GM12891 (cell line): ENCODE measurements at places on chromosomes 12 and 14.

- no peak for DNase-seq
Observed at GRCh38 chr12:91947459-91947858, 198.2 kb downstream of the BTG1 start.

DNA sequence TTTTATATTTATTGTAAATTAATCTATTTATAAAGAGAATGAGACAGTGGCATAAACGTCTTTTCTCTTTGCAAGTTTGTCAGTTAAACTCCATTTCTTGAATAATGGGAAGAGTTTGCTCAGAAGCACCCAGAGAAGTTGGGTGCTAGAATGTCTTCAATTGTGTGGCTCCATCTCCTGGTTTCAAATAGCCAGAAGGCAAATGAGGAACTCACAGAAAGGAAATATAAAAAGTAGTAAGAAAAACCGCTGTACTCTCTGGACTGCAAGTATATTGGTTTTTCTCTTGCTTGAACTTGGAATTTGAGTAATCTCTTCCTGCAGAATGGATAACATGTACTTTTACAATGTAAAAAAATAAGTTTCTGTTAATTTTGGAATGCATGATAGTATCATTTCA lies 217.5 kb downstream of the DPY19L2 start:
- no peak for DNase-seq

GRCh38 chr14:55749201-55749812 lies 169.3 kb downstream of the KTN1 start:
- no peak for DNase-seq

DNA sequence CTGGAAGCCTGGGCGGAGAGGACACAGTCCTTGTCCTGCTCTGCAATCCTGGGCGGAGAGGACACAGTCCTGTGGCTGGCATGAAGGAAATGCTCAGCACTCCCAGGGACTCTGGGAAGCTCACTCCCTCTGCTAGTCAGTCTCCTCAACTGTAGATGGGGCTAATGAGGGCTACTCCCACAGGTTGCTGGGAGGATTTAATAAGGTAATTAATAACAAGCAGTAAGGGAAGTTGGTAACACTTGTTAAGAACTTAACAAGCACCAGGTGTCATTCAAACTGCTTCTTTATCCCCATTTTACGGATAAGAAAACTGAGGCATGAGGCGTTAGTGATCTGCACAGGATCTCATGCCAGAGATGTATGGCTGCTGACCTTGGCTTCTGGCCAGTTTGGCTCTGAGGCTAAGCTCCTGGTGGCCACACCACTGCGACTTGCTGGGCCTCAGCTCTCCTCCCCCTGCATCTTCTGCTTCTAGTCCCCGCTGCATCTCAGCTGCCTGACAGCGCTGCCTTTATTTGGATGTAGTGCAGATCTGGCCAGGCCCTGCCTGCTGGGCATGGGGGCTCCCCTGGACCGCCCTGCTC lies 54.1 kb upstream of the BEGAIN start:
- DNase-seq, result no peak

DNA sequence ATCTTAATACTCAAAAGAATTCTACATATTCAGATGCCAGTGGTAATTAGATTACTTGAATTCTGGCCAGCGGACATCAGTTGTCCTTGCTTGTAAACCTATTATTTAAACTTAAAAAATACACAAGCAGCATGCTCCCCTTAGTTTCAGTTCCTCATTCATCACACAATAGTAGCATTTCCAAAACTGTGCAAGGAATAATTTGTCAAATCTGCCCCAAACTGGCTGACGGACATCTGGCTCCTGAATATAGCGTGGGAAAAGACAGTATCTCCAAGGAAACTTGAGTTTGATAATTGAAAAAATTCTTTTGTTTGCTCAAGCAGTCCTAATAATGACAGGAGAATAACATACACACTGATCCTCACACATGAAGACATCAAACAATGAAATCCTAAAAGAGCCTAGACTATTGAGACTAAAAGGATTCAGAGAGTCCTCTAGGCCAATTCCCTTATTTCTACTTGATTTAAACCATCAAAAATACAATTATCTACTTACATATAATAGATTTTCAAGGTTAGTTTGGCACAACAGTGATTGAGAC lies 90.4 kb downstream of the KIF21A start:
- DNase-seq, result no peak

GRCh38 chr14:100524233-100524932 lies 62.8 kb downstream of the BEGAIN start:
- DNase-seq, result no peak

GRCh38 chr14:105857826-105858675 lies 331.7 kb downstream of the TMEM121 start:
- DNase-seq, result peak; percentile 5

GRCh38 chr14:69101331-69101826 lies 51.5 kb downstream of the DCAF5 start:
- DNase-seq, result no peak

DNA sequence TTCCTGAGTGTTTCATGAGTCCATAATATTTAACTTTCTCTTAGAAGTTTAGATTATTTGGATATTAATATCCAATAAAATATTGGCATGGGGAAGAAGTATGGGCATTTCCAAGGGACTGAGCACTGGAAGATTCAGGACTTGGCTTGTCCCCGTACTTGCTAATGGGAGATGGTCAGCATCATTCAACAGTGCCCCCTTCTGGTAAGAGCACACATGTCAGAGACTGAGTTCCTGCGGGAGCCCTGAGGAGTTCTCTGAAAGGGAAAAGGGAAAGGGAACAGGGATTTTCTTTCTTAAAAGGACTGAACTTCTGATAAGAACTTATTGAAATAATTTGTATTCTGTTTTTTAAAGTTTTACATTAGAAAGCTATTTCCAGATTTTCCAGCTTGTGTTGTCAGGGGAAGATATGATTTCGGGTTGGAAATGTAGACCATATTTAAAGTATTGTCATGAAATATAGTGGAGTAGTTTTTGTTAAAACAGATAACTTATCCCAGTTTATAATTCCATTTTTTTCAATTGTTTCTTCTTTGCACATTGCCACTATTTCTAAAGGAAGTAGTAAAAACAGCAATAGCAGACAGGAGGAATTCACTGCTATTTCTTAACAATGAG lies 59.8 kb upstream of the C12orf71 start:
- DNase-seq, result peak; percentile 24

GRCh38 chr12:93336291-93336741 lies 41.4 kb upstream of the NUDT4 start:
- no peak for DNase-seq

GRCh38 chr14:93892923-93893558 lies 34.1 kb upstream of the FAM181A start:
- DNase-seq, result peak; percentile 56

- DNase-seq, result no peak
Observed at GRCh38 chr14:61527325-61528100, 167.8 kb upstream of the HIF1A start.

- DNase-seq, result no peak
Observed at GRCh38 chr14:67650694-67651093, 23.7 kb downstream of the VTI1B start.

DNA sequence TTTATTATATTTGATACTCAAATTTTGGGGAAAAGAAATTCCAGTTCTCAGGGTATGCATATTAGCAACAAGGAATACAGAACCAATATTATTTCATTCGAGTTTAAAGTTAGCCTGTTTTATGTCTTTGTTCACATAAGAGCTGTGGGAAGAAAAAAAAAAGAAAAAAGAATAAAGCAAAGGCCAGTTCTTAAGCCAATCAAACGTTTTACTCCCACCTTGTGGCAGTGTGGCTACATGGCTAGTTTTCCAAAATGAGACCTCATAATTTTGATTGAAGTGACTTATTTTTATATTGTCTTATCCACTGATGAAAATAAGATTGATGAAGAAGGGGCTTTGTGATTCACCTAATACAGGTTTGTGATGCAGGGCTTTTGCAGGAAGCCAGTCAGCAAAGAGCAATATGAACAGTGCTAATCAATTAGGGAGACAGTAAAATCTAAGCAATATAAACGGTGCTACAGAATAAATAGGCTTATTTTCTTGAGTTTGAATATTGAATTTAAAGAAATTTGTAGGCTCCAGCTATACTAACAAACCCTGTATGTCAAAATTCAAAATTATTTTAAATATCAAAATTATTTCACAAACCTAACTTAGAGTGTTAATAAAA lies 624.1 kb upstream of the FOXG1 start:
- no peak for DNase-seq

DNA sequence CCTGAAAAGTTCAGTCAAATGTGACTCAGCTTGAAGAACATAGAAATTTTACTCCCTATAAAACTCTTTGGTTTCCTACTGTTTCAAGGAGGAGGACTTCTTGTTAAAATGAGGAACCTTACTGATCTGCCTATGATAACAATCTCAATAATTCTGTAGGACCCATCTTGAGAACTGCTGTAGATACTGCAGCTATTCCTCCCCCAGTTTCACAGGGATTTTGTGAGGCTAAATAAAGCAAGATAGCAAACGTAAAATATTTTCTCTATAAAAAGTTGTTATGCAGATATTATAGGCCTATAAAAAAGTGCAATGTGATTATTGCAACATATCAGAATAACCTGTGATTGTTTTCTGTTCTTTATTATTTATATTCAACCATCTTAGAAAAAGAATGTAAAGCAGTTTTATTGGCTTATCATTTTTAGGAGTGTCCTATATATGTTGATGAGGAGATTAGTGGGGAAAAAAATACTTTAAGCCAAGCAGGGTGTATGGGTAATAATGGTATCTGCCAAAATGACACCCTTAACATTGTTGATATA lies 12.1 kb downstream of the CLEC14A start:
- no peak for DNase-seq

GRCh38 chr12:51590347-51591015 lies 552 bp upstream of the SCN8A start:
- DNase-seq, result peak; percentile 81

DNA sequence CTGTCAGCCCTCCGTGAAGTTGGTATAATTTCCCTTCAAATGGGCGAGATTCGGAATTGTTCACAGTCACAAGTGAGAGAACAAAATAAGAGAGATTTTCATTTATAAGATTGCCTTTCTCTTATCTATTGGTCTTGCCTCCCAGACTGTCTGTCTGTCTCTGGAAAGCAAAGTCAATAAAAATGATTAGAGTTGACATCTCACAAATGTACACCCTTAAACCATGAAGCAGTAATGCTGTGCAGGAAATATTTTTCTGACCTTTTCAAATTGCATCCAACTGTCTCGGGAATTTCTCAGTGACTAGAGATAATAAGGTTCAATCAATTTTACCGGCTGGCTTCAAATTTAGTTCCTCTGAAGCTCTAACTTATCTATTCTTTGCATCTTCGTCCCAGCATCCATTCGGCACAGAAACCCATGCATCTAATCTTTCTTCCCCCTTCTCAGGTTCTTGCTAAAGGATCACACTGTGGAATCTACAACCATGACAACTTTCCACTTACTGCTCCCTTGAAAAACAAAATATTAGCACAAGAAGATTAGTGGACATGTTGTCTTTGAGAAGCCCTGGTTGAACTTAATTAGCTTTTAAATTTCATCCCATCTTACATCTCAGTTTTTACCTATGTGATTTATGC lies 93.1 kb downstream of the RMST start:
- DNase-seq, result no peak

DNA sequence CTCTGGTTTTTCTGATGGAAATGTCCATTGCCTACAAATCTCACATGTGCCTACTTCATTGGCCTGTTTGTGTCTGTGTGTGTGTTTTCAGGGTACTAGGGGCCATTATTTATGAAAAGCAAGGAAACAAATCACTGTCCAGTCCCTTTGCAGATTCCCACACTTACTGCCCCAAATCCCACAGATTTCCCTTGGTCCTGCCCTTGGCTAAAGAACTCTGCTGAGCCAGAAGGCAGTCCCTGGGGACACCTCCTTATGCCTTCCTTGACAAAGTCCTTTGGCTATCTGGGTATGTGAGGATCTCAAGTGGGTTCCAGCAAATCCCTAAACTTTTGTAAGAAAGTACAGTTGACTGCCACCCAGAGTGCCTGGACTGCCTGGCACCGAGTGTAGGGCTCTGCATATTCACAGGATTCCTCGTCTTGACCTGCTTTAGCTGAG lies 388.1 kb downstream of the BCAT1 start:
- no peak for DNase-seq

DNA sequence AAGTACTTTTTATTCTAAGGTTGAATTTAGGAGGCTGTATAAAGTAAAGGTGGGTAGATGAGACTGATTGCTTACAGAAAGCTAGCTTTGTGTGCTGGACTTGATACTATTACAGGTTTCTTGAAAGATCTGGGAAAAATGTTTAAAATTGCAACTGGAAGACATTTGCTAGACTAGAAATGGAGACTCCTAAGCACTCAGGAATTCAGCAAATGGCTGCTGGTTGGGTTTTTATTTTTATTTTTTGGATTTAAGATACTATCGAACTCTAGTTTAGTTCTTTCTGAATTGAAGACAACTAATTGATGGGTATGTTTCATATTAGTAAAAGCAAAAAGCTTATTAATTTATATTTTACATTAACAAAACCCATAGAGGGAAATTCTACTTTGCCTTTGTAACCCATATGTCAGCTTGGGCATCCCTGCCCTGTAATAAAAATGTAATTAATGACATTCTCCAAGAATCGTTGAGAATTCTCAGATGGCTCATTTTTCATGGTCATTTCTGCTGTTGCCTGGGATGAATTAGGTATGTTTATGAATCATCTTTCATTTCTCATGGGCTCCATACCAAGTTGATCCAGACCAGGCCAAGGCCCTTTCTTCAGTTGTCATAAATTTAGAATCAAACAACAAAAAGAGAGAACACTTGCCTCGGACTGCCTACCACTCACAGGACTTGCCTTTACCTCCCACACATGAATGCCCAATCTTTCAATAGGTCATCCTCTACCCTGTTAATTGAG lies 102.1 kb downstream of the ERGIC2 start:
- DNase-seq, result no peak

DNA sequence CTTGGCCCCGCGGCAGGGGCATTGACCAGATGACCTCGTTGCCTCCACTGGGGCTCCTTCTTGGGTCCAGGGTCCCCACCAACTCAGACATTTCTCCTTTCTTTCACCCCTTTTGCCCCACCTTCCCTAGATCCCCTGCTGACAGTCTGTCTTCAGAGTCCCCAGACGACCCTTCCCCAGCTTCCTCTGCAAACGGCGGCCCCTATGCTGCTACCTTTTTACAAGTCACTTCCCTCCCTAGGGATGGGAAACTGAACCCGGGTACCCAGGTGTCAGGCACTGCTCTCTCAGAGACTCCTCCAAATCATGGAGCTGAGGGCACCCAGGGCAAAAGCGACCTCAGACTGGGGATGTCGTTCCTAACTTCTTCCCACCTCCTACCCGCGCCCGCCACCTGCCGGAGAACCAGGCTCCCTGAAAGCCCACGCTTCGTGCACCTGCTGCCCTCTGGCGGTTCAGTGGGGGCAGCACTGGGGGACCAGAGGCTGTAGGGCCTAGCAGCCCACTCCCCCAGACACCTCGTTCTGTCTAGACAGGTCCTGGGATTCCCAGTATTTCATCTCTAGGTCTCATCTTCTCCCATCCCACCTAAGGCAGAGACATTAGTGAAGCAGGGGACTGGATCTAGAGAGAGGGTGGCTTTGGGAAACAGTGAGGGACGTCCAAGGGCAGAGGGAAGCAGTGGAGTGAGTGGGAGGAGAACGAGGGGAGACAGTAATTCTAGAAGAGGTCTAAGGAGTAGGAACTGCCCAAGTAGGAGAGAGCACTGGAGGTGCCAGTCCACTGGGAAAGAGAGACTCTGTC lies 4.9 kb downstream of the ZNF385A start:
- DNase-seq, result peak; percentile 92

GRCh38 chr12:66092559-66093269 lies 37.8 kb downstream of the LLPH start:
- DNase-seq, result no peak
